ENCODE measurements at places on chromosomes 7 and 10.
A peak's percentile ranks its signal among the peaks of the same experiment; 100 is the strongest.

DNA sequence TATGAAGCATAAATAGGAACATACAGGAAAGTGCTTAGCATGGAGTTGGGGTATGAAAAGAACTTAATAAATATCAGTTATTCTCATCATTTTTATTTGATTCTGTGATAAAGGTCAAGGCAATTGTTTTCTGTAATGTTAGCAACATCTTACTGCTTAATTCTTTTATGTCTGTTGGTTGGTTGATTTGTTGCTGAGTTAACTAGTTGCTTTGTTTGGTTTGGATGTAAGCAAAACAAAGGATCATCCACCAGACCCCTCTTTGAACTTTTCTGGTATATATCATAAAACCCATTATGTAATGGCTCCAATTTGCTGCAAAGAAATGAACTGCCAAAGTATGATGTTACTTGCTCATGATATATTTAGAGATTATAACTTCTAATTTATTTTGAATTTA is 44.5 kb downstream of the CH25H start:
- no peak for DNase-seq

- DNase-seq = peak; percentile 55
Observed at GRCh38 chr7:76008156-76008687, 13.8 kb upstream of the TMEM120A start.

GRCh38 chr7:121219026-121219425 is 109.8 kb upstream of the WNT16 start:
- DNase-seq = no peak

DNA sequence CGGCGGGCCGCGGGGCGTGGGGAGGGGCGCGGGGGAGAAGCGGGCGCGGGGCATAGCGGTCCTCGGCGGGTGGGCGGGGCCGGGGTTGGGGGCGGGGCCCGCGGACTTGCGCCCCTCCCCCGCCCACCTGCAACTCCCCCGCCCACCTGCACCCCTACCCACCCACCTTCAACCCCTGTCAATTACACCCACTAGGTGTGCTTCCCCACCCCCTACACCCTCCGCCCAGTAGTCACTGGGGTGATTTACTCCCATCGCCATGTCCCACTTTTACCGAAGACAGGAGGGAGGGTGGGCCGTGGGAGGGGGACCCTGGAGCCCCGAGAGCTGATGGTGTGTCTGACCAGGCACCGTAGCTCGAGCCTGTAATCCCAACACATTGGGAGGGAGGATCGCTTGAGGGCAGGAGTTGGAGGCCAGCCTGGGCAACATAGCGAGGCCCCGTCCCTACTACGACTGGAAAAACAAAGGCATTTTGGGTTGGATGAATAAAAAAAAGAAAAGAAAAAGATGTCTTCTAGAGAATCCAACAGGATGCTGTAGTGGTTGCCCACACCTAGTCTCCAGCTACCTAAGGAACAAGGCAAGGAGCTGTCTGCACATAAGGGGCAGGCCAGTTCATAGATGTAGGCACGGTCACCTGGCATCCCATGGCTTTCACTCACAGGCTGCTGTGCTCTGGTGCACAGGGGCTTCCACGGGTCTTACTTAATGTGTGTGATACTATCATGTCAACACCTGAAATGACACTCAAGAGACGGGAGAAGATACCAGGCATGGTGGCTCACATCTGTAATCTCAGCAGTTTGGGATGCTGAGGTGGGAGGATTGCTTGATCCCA is 761 bp downstream of the KCTD7 start:
- no peak for DNase-seq

- DNase-seq = no peak
Observed at GRCh38 chr7:150398108-150398964, 19.2 kb downstream of the ZNF775 start.

GRCh38 chr7:149367418-149368180 is 93.3 kb downstream of the ZNF777 start:
- no peak for DNase-seq

GRCh38 chr10:63409465-63410027 is 56.2 kb downstream of the JMJD1C start:
- DNase-seq = no peak

- no peak for DNase-seq
Observed at GRCh38 chr10:46037107-46037825, 6.8 kb upstream of the NCOA4 start.

DNA sequence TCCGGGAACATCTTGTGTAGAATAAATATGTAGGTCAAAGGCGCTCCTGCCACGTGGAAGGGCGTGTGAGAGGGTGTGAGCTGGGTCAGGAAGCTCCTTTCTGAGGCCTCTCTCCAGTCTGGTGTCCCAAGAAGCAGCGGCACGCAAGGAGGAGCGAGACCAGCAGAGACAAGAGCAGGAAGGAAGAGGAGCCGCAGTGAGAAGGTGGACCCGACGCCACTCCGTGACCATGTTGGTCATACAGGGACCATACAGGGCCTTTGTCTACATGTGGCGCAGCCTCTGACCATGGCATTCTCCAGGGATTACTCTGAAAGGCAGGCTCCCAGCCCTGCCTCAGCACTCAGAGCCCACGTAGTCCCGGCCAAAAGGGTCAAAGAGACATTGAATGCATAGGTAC is 26.2 kb upstream of the EN2 start:
- DNase-seq = no peak

GRCh38 chr7:78179211-78179610 is 380.6 kb downstream of the PHTF2 start:
- DNase-seq = no peak

- DNase-seq = no peak
Observed at GRCh38 chr7:44445986-44446671, 44.3 kb downstream of the NUDCD3 start.

- DNase-seq = no peak
Observed at GRCh38 chr10:125951290-125951689, 54.9 kb downstream of the FANK1 start.

DNA sequence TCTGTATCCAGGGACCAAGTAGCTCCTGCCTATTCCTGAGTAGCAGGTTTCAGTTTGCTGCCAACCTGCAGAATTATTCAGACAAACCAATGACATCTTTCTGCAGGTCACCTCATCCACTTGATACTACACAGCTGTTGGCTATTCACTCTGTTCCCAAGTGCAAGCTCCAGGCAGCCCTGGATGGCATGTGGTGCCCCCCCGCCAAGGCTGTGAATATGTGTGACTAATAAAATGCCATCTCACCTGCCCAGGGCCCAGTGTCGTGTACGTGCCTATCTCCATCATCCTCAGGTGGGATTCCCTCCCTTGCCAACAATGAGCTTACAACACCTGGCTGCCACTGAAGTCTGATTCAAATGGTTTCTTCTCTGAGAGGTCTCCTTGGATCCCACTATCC is 125.8 kb downstream of the RAB11FIP2 start:
- DNase-seq = no peak

- no peak for DNase-seq
Observed at GRCh38 chr7:137691566-137691965, 155.2 kb downstream of the DGKI start.

DNA sequence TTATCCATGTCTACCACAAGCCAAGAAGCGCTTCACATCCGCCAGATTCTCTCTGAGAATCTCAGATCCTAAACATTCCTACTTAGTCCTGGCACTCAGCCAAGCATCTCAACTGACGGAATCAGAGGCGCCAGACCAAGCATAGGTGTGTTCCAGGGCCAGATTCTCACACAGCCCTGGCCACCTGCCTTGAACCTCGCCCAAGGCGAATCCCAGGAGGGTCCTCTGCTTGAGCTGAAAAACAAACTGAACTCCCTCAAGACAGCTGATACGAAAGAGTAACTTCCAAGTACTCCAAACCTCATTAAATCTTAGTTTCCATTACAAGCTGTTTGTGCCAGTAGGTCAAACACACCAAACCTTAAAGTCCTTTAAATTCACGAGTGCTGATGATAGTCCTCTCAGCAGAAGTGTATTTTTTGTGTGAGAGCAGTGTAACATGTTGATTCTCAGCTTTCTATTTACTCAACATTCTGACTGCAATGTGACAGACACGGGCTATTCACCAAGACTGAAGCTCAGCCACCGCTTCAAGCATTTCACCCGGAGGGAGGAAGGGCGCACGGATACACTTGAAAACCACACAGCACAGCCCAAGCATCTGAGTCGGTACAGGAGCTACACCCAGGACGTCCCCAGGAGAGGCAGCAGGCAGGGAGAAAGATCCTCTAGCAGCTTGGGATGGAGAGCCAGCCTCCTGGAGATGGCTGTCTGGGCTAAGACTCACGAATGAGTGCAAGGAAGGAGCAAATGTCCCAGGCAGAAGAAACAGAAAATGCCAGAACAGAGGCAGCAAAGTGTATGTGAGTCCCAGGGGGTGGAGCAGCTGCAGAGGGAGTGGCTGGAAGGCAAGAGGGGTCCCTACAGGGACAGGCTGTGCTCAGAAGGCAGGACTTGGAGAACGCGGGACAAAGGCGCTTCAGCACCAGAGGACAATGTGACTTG is 6.0 kb downstream of the PARD3 start:
- DNase-seq = no peak

GRCh38 chr7:14394786-14395185 is 405.3 kb upstream of the ETV1 start:
- DNase-seq = no peak

DNA sequence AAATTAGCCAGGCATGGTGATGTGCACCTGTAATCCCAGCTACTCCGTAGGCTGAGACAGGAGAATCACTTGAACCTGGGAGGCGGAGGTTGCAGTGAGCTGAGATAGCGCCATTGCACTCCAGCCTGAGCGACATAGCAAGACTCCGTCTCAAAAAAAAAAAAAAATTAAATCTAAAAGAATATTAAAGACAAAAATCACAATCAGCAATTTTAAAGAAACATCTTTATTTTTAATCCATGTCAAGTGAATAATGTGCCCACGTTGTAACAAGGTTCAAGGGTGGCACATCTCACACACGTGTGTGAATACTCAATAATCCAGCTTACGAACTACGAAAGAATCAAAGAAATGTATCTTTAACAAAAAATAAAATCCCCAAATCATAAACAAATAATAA is 23.0 kb downstream of the SLC37A3 start:
- no peak for DNase-seq

DNA sequence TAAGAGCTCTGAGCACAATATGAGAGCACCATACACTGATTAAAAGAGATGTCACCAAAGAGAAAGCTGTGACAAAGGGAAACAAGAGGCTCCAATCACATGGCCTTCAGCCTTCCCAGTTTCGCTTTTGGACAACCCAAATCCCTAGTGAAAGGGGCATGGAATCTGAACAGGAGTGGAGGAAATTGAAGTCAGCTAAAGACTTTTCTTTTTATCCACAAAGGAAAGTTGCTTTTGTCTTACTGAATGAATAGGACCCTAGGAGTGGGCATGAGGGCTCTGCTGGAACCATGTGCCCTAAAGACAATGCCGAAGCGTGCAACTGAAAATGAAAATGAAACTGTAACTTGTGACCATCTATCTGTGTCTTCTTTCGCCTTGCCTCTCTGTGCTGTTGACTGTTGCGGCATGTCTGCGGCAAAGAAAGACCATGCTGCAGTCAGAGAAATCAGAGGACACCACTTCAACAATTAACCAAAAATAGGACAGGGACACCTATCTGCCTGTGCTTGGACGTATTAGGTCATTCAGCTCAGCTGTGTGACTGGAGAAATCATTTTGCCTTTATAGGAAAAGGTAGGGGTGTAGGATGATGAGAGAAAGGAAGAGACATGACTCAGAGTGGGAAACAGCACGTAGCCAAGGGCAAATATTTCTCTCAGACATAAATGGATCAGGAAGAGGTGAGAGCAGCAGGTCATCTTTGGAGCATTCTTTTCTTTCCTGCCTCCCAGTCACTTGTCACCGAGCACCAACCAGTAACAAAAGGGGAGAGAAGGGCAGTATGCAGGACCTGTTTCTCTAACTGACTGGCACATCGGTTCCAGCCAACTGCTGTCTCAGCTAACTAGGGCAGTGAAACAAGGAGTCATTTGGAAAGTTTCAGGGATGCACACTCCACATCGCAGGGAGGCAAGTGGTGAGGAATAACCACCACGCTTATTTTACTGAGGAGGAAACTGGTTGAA is 12.3 kb downstream of the CAV2 start:
- DNase-seq = peak; percentile 41

DNA sequence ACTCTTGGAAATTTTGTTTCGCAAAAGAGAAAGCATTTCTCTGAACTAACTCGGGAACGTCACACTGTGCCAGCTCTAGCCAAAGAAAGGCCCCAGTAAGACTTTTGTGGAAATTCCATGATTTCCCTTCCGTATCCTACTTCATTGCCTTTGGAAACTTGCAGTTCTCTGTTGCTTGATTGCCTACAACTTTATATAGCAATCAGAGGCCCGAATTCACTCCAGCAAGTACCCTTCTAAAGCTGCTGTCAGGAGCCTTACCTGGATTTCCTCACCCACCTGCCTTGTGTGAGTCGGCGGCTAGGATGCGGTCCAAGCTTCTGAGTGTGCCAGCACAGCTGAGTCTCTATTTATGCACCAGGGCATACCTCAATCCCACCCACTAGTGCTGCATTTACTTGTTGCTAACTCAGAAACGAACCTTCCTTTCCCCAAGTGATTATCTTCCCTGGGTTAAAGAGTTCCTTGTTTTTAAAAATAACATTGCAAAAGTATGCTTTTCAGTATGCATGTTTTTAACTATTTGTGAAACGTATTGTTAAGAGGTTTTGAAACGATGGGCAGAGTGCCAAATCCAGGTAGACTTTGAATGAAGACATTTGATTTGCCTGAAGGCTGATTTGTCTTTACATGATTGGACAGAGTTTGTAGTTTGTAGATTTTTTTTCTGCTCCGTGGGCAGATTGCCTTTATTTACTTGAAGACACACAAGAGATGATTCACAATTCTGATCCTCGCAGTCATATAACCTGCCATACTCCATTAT is at the start of gene AGR2:
Gene AGR2 (minus strand): TSS at position 326 of the 766 bp plus-strand sequence. CDS start 3,203 bp downstream, outside the sequence.
- no peak for DNase-seq

- DNase-seq = no peak
Observed at GRCh38 chr7:37815671-37816371, 32.6 kb upstream of the NME8 start.

DNA sequence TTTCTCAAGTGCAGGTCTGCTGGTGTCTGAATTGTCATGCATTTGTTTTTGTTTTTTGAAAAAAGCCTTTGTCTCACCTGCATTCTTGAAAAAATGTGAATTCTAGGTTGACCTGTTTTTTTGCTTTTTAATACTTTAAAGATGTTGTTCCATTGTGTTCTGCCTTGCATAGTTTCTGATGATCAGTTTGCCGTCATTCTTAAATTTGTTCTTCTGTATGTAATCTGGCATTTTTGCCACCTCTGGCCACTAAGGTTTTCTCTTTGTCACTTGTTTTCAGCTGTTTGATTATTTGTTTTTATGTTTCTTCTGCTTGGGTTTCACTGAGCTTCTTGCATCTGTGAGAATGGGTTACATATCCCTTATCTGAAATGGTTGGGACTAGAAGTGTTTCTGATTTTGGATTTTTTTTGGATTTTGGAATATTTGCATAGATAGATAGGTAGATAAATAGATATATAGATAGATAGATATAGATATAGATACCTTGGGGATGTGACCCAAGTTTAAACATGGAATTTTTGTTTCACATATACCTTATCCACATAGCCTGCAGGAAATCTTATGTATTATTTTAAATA is 16.5 kb downstream of the MGMT start:
- DNase-seq = no peak

GRCh38 chr10:119177708-119178371 is 772 bp downstream of the PRDX3 start:
- DNase-seq = peak; percentile 47
